ENCODE measurements at places on chromosomes 3 and 15. TPM values are rescaled to one million over a fixed set of nuclear protein-coding genes. Genes with fewer than 3 reads are reported as not detected.

- no peak for DNase-seq
These were observed 199.7 kb downstream of the TNIK start for GRCh38 chr3:171260466-171260865.

GRCh38 chr3:69972672-69973071 lies 26.9 kb upstream of the SAMMSON start:
- DNase-seq = no peak

GRCh38 chr3:171452328-171452727 lies 7.9 kb downstream of the TNIK start:
- DNase-seq = no peak

Gene CPN2
- total RNA-seq = not detected

Data from sigmoid colon (tissue), 7 donors.